ENCODE measurements at places on chromosomes 1 and 21.

- no peak for DNase-seq
These were observed 8.6 kb downstream of the MORN1 start for GRCh38 chr1:2382621-2383361.

- DNase-seq: no peak
These were observed 9.7 kb upstream of the ARHGEF16 start for GRCh38 chr1:3444736-3445135.

GRCh38 chr1:212771341-212771740 is 20.2 kb downstream of the NSL1 start:
- no peak for DNase-seq

DNA sequence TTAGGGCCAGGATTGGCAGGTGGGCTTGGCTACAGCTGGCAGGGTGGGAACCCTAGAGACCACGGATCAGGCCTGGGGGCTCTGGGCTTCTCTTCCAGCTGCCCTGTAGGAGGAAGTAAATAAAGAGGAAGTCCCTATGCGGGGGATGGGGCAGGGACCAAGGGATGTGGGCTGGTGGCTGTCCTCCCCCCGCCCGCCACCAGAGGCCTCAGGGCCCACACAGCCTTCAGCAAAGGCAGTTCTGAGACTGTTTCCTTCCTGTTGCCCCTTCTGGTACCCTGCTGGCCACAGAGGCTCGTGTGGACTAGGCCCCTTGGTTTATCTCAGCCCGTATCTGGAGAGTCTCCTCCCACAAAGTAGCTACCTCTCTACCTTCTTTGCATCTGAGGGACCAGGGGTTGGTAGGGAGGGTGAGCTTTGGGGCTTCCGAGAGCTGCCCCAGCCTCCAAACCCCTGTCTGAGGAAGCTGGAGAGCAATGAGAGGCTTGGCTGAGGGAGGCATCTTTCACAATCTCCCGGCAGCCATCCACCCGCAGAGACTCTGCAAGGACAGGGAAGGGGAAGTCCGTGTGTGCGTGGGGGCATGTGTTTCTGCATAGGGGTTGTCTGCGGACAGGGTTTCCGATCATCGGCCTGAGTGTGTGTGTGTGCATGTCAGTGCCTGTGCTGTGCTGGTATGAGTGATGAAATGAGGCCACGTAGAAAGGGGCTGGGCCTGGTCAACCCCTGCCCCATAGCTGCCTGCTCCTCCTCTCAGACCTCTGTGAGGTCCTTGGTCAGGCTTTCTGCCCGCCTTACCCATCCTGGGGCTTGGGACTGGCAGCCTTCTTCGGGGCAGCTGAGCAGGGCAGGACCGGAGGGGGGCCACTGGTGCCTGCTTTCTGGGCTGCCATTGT is 12.5 kb downstream of the RPS6KA1 start:
- DNase-seq: peak; percentile 56

DNA sequence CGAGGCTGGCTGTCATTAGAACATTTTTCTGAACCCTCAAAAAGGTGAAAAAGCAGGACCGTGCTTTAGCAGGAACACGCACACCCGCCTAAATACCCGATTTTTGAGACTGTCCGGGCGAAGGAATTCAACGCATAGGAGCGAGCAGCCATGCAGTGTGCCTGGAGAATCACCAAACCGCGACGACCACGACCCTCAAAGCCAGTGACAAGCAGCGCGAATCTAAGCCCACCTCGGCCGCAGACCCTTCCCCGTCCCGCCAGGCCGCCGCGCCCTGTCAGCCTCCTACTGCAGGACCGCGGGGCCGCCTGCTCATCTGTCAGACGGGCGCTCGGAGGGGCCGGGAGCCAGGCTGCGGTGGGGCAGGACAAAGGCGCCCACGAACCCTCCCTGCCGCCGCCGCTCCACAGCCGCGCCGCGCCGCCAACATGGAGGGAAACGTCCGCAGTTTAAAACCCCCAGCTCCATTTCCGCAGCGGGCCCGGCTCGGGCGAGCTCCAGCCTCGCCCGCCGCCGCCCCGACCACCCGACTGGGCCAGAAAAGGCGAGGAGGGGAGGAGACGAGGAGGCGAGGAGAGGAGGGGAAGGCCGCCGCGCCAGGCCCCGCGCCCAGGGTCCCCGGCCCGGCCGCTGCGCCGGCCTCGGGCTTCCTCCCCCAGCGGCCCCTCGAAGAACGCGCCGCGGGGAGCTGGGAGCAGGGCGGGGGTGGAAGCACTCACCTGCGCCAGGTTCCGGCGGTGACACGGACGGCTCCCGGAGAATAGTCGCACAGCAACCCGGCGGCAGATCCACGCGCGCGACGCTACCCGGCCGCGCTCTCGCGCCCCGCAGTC is at the start of gene LBR:
LBR (minus strand) TSS at position 804 of the 833 bp plus-strand sequence. CDS start 3,963 bp downstream, outside the sequence.
- DNase-seq: no peak

DNA sequence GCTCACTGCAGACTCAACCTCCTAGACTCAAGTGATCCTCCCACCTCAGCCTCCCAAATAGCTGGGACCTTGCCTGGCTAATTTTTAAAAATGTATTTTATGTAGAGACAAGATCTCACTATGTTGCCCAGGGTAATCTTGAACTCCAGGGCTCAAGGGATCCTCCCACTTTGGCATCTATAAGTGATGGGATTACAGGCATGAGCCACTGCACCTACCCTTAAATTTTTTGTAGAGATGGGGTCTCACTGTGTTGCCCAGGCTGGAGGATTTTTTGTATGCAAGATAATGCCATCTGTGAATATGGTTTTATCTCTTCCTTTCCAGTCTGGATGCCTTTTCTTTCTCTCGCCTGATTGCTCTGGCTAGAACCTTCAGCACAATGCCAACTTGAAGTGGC is 8.7 kb upstream of the DCAF8 start:
- DNase-seq: no peak

GRCh38 chr1:3786468-3787348 is 9.6 kb downstream of the LRRC47 start:
- DNase-seq: no peak

GRCh38 chr1:24888971-24889676 is 41.0 kb downstream of the RUNX3 start:
- no peak for DNase-seq

GRCh38 chr1:46747683-46748288 is 28.9 kb upstream of the EFCAB14 start:
- no peak for DNase-seq

GRCh38 chr1:10054465-10054864 is 21.7 kb downstream of the UBE4B start:
- no peak for DNase-seq

GRCh38 chr1:42922687-42923366 is 35.8 kb downstream of the SLC2A1 start:
- DNase-seq: no peak

- DNase-seq: no peak
These were observed 11.5 kb upstream of the IFI16 start for GRCh38 chr1:158998037-158998780.

- DNase-seq: no peak
These were observed at the start of gene CHRM3 for GRCh38 chr1:239386453-239387303. Gene CHRM3 (plus strand): TSS chr1:239386568. CDS start chr1:239907452, 520,884 bp downstream.

GRCh38 chr1:184826001-184826400 is 71.3 kb upstream of the EDEM3 start:
- DNase-seq: no peak

- no peak for DNase-seq
These were observed 99.6 kb downstream of the ELAVL4 start for GRCh38 chr1:50208315-50208714.

DNA sequence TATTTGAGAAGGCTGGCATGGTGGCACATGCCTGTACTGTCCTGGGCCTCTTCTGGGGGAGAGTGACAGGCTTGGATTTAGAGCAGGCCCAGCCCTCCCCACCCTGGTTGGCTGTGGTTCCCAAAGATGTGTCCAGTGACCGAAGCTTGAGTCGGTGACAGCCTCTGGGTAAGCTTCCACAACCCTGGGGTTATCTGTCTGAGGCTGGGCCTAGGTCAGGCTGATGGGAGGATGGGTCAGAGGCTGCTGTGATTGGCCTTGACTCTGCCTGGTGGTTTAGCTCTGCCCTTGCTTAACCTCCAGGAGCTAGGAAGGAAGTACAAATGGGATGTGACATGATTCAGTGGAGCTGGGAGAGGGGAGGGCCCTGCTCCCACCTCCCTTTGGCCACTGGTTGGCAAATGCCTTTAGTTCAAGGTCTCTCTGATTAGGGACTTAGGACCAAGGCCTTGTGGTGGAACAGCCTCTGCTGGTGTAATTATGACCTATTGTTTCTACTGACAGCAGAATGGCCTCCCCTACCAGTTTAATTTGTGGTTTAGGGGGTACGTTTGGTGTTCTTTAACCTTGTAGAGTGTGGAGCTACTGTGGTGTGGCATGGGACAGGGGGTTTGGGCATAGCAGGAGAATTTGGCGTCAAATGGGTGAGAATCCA is 16.6 kb downstream of the NUDC start:
- DNase-seq: no peak

DNA sequence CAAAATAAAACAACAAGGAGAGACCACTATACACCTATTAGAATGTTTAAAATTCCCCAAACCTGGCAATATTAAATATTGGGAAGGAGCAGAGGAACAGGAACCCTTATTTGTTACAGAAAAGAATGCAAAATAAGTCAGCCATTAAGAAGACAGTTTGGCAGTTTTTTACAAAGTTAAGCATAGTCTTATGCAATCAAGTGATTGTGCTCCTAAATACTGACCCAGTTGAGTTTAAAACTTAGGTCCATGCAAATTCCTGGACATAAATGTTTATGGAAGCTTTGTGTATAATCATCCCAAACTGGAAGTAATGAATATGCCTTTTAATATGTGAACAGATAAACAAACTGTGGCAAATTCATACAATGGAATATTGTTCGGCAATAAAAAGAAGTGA is 72.9 kb upstream of the RGS4 start:
- no peak for DNase-seq

- peak; percentile 23 for DNase-seq
These were observed 23.0 kb upstream of the LRRC8C start for GRCh38 chr1:89609781-89610456.

DNA sequence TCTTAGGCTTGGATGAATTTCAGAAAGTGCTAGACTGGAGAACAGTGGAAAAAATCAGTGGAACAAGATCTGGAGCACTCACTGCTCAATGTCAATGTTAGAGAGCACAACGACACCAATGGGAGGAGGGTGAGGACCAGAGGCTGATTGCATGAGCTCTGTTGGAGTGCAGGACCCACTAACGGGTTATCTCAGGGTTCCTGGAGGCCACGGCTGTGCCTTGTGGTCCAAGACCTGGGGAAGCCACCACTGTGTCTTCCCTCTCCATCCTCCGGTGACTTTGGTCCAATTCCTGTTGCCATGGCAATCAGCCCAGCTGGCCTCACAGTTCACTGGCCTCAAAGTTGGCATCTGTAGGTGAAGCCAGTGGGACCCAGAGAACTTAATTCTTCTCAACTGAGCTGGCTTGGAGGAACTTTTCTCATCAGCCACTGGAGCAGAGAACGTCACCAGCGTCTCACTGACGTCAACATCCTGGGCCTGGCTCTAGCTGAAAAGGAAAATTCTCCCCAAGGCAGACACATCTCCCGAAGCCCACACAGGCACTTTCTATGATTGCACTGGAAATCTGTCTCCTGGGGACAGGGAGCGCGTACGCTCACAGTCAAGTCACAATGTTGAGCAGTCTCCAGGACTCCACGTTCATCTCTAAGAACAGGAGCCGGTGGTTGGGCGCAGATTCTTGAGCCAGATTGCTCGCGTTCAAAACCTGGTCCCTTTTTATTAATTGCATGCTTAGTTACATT is 21.9 kb upstream of the GPR157 start:
- DNase-seq: no peak

- no peak for DNase-seq
These were observed 19.0 kb downstream of the GNG12 start for GRCh38 chr1:67814121-67814772.

DNA sequence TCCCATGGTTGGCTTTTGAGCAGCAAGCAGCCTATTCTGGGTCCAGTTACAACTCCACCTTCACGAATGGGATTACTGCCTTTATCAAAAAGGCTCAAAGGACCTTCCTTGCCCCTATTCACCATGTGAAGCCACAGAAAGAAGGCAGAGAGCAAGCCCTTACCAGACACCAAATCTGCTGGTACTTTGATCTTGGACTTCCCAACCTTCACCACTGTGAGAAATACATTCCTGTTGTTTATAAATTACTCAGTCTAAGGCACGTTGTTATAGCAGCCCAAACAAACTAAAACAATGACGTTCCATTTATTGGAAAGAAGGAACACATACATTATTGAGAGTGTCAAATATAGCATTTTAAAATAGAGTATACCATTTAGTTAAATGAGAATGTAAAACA is 1557.9 kb downstream of the PLA2G4A start:
- no peak for DNase-seq

DNA sequence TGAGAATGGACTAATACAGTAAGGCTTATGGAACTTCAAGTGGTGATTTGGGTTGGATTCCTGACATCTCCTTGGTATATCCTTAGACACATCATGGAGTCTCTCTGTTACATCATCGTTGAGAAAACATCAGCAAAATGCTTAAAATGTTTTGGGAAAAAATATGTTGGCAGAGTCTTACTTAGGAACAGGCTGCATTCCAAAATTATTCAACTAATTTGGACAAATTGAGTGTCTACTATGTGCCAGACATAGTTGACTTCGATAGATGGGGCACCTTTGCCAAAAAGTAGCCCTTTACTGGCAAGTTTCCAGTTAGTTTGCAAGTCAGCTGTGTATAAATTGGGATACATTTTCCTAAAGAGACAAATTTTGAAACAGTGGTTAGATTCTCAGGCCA is 253.4 kb upstream of the ST6GALNAC5 start:
- DNase-seq: no peak

- DNase-seq: no peak
These were observed 1237.8 kb upstream of the ADGRL4 start for GRCh38 chr1:80244372-80244771.

GRCh38 chr1:153441238-153441755 is 19.2 kb downstream of the S100A7 start:
- DNase-seq: no peak

DNA sequence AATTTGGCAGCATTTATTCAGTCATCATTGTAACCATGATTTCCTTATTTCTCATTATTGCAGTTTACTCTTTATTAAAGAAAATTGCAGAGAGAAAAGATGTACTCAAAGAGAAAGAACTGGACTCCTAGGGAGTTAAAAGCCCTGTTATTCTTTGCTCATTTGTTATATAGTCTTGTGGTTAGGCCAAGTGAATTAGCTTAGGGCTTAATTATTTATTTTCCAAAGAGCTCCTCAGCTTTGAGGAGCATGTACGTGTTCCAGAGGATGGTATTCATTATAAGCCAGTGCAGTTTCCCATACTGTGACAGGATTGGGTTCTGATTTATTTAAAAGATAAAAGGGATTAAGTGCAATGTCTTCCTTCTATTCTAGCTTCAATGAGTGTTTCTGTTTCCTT is 86.4 kb downstream of the GPR161 start:
- no peak for DNase-seq

DNA sequence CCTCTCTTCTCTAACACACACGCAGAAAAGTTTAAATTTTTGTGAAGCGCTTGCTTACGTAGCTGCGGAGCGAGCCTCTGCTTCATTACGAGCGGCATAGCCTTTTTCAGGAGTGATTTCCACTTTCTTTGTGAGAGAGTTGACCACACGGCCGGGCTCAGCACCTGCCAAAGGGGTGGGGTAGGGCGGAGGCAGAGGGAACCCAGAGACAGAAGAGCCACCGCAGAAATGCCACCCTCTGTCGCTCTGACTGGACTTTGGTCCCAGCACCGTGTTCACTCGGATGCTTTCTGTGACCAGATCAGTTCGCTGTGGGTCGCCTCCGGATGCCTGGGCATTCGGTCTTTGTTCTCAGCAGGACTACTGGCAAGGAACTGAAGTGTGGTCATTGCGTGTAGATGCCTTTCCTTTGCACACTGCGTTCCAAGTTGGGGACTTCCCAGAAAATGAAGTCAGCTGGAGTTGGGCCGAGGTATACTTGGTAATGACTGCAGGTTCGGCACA is 883 bp downstream of the CHODL start:
- no peak for DNase-seq

- no peak for DNase-seq
These were observed 28.6 kb upstream of the PLEKHG5 start for GRCh38 chr1:6519935-6520671.

Measured in T-helper 9 cell (primary cell).